ENCODE measurements at places on chromosomes 2 and 18. TPM values are rescaled to one million over a fixed set of nuclear protein-coding genes. Genes with fewer than 3 reads are reported as not detected.

- DNase-seq: no peak
Measured at GRCh38 chr2:105255979-105256378, 14.4 kb downstream of the GPR45 start.

GRCh38 chr2:212913640-212914306 lies 237.6 kb downstream of the IKZF2 start:
- DNase-seq: no peak

GRCh38 chr2:136151021-136151971 lies 33.3 kb upstream of the CXCR4 start:
- DNase-seq: no peak

The CDH7 gene
- not detected for total RNA-seq

Measured in osteoblast (primary cell).